ENCODE measurements at places on chromosomes 2 and 18. TPM values are rescaled to one million over a fixed set of nuclear protein-coding genes. Genes with fewer than 3 reads are reported as not detected.

KCNIP3 gene
- total RNA-seq = 0.89 TPM

HOXD12 gene
- not detected for total RNA-seq

DSC1 gene
- not detected for total RNA-seq

CIB4 gene
- total RNA-seq = 0.16 TPM

NAT8 gene
- total RNA-seq = not detected

RESP18 gene
- total RNA-seq = not detected

CD8A gene
- 0.34 TPM for total RNA-seq

CAPN10 gene
- 13.3 TPM for total RNA-seq

GALNT3 gene
- total RNA-seq = not detected

LOXHD1 gene
- total RNA-seq = not detected

TUBA4B gene
- total RNA-seq = 0.26 TPM

OSR1 gene
- total RNA-seq = 9.0 TPM

AKAIN1 gene
- not detected for total RNA-seq

CAVIN2 gene
- total RNA-seq = 11.9 TPM

NEB gene
- total RNA-seq = 0.18 TPM

NGEF gene
- 16.8 TPM for total RNA-seq

CHRNG gene
- total RNA-seq = not detected

MBOAT2 gene
- 26.8 TPM for total RNA-seq

PLA2R1 gene
- 2.8 TPM for total RNA-seq

TGFA gene
- 7.4 TPM for total RNA-seq

ACMSD gene
- not detected for total RNA-seq

FABP1 gene
- total RNA-seq = not detected

HNRNPLL gene
- 32.0 TPM for total RNA-seq

C2orf69 gene
- total RNA-seq = 10.0 TPM

MYO7B gene
- total RNA-seq = 0.13 TPM

MOCOS gene
- 3.8 TPM for total RNA-seq

CCBE1 gene
- 5.8 TPM for total RNA-seq

Data from A549 treated with DMSO at 1 μM for 4 hours (cell line).